Spinal cord (tissue), 10 donors: ENCODE measurements at places on chromosomes 2 and 18.
A peak's percentile ranks its signal among the peaks of the same experiment; 100 is the strongest.

- no peak for DNase-seq
Observed at GRCh38 chr2:169964740-169965139, 137.5 kb downstream of the UBR3 start.

GRCh38 chr18:37672932-37673595 is 107.5 kb upstream of the CELF4 start:
- DNase-seq: no peak

- peak; percentile 23 for DNase-seq
Observed at GRCh38 chr18:6414723-6415417, at the start of gene L3MBTL4. Gene L3MBTL4 (minus strand): TSS chr18:6414911. CDS start chr18:6311625, 103,286 bp downstream.

GRCh38 chr18:31064130-31064529 is 21.6 kb upstream of the DSC3 start:
- no peak for DNase-seq

- DNase-seq: no peak
Observed at GRCh38 chr2:155895016-155895415, 437.5 kb downstream of the NR4A2 start.

DNA sequence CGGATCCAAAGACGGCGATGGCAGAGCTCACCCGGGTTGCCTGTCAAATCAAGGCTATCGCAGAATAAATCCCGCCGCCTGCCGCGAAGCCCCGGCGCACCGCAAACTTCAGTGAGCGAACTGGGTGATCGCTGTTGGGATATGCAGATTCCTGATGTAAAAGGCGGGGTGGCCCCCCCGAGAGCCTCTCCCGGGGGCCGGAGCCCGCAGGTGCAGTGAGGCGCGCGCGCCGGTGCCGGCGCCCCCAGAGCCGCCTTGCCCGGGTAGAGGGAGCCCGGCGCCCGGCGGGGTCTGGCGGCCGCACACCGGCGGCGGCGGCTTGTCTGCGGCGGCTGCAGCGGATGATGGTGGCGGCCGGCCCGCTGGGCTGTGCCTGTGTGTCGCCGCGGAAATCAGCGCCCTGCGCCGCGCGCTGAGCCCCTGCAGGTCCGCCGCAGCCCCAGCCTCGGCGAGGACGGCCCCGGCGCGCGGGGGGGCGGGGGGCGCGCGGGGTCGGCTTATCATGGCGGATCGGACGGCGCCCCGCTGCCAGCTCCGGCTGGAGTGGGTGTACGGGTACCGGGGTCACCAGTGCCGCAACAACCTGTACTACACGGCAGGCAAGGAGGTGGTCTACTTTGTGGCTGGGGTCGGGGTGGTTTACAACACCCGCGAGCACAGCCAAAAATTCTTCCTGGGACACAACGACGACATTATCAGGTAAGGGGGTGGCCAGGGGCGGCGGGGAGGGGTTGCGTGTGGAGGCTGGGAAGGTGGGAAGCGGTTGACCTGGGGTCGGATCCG is 1.3 kb downstream of the EML6 start:
- peak; percentile 61 for DNase-seq

GRCh38 chr2:239369631-239370161 is 31.1 kb downstream of the HDAC4 start:
- no peak for DNase-seq

DNA sequence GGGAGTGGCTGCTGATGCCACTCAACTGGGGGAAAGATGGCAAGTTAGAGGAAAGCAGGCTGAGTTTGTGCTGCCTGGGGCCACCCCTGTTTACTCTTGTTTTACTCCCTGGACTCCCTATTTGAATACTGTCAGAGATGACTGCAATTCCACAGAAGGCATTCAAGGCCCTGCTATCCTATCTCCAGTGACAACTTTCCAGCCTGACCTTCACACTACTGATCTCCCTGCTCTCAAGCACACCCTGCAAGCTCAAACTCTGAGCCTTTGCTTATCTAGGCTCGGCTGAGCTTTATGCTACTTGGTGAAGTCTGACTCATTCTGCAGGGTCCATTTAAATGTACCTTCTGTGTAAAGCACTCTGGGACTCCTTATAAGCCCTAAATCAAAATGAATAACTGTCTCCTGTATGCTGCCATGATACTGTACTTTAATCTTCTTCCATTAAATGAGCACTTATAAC is 39.3 kb upstream of the DSG1 start:
- no peak for DNase-seq
